SK-N-SH (cell line): ENCODE measurements at places on chromosomes 4 and X.

- H3K4me1 ChIP-seq, result no peaks in the 10 kb centered on the region; the same call in 1 of the 2 replicates
- H3K27ac ChIP-seq, result no peak overlapping the region
- no peaks in the 10 kb centered on the region for H3K36me3 ChIP-seq
- no peak for DNase-seq
- H3K4me3 ChIP-seq, result no peak overlapping the region
- no peaks in the 10 kb centered on the region for H3K27me3 ChIP-seq
Measured at GRCh38 chr4:79395841-79396240, 12.2 kb downstream of the GK2 start.

DNA sequence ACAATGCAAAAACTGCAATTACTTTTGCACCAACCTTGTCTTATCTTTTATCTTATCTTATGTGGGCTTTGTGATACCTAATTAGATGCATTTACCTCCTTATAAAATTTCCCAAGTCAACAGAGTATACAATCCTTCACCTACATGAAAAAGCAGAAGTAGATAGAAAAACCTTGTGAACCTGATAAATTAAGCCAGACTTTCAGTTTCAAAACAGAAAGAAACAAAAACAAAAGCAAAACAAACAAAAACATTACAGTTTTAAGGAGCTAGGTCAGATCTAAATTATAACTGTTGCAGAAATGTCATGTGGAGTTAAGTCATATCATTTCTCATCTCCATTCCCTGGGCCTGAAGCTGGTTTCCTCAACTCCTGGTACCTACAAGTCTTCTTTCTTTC lies 24.9 kb upstream of the CXXC4 start:
- H3K27ac ChIP-seq, result no peak overlapping the region
- no peak overlapping the region for H3K4me3 ChIP-seq
- no peaks in the 10 kb centered on the region for H3K4me1 ChIP-seq

GRCh38 chr4:55409468-55410171 lies 13.9 kb downstream of the TMEM165 start:
- peaks cover 58% of the 10 kb centered on the region for H3K36me3 ChIP-seq
- H3K27ac ChIP-seq, result no peak overlapping the region; the same call in 1 of the 2 replicates
- no peak for DNase-seq
- no peak overlapping the region for H3K4me3 ChIP-seq
- H3K27me3 ChIP-seq, result no peaks in the 10 kb centered on the region

- H3K27me3 ChIP-seq, result no peaks in the 10 kb centered on the region
- H3K36me3 ChIP-seq, result peaks cover 22% of the 10 kb centered on the region
- no peak overlapping the region for H3K27ac ChIP-seq
- no peak overlapping the region for H3K4me3 ChIP-seq
Measured at GRCh38 chr4:153281476-153281875, 63.0 kb upstream of the MND1 start.

DNA sequence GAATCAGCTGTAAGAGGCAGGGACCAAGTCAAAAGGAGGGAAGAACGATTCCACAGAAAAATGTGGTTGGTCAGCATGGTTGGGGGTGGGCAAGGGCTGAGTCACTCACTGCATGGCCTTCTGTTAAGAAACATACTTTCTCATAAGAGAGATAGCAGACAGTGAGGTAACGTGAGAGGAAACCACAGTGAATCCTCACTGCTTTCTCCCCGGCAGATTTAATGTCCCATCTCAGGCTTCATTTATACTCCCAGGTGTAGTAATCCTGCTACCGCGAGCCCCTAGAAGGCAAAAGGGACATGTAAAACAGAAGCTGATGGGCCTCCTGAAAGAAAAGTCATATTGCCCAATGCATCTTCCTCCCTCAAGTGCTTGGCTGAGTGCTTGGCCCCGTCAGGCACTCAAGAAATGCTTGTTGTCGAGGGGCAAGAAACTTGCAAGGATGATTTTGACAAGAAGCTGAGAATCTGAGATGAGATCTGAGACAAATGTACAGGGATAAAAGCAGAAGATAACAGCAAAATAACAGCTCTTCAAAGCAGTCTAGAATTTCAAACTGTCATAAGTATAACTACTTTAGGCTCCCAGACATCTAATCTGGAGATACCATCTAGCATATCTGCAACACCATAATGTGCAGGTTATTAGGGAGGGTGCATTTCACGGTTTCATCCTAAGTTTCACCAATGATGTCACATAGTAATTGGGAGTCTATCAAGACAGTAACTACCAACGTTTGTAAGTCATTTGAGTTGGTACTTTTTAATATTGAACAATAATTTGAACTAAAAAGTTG lies 40.2 kb downstream of the SH3KBP1 start:
- H3K4me1 ChIP-seq, result 0 out of 2 replicates have a peak, but pooled peaks cover 3% of the 10 kb centered on the region
- no peak overlapping the region for H3K4me3 ChIP-seq
- DNase-seq, result no peak
- H3K27ac ChIP-seq, result no peak overlapping the region

GRCh38 chr4:33184657-33185290 lies 2464.6 kb downstream of the PCDH7 start:
- no peaks in the 10 kb centered on the region for H3K36me3 ChIP-seq
- H3K27me3 ChIP-seq, result no peaks in the 10 kb centered on the region

- no peak overlapping the region for H3K4me3 ChIP-seq
- DNase-seq, result no peak
- H3K4me1 ChIP-seq, result no peaks in the 10 kb centered on the region
- H3K36me3 ChIP-seq, result no peaks in the 10 kb centered on the region
Measured at GRCh38 chrX:6852869-6853268, 294.6 kb upstream of the STS start.

DNA sequence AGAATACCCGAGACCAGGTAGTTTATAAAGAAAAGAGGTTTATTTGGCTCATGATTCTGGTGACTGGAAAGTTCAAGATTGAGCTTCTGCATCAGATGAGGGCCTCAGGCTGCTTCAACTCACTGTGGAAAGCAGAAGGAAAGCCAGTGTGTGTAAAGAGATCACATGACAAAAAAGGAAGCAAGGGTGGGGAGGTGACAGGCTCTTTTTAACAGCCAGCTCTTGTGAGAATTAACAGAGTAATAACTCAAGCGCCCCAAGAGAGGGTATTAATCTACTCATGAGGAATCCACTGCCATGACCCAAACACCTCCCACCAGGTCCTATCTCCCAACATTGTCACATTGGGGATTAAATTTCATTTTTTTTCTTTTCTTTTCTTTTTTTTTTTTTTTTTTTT lies 6.3 kb upstream of the YIPF6 start:
- no peak overlapping the region for H3K27ac ChIP-seq
- DNase-seq, result no peak
- no peaks in the 10 kb centered on the region; the same call in 1 of the 2 replicates for H3K27me3 ChIP-seq
- H3K36me3 ChIP-seq, result no peaks in the 10 kb centered on the region
- peaks cover under 1% of the 10 kb centered on the region; the same call in 1 of the 2 replicates for H3K4me1 ChIP-seq

DNA sequence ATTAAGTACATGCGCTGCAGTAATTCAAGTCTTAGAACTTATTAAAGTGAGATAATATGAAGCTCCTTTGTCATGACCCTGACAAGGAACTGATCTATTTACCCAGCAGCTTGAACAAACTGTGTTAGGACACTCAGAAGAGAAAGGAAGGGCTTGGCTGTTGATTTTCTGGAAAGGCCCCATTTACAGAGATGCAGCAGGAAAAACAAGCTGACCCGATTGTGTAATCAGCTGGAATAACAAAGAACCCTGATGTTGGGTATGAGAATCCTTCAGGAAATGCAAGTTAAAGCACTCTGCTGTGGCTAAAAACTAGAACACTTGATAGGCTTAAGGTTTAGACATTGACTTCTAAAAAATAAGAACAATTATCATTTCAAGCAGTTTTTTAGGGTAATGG lies 64.8 kb downstream of the TBC1D9 start:
- peaks cover 22% of the 10 kb centered on the region for H3K4me1 ChIP-seq
- DNase-seq, result no peak
- H3K27me3 ChIP-seq, result no peaks in the 10 kb centered on the region
